H1 (cell line): ENCODE measurements at places on chromosomes 7 and 10.

- H3K36me3 ChIP-seq = no peaks in the 10 kb centered on the region
- no peaks in the 10 kb centered on the region for H3K4me1 ChIP-seq
- no peak overlapping the region for H3K4me3 ChIP-seq
- H3K27me3 ChIP-seq = no peaks in the 10 kb centered on the region
- DNase-seq = no peak
These were observed 29.0 kb downstream of the ATOH7 start for GRCh38 chr10:68202960-68203353.

DNA sequence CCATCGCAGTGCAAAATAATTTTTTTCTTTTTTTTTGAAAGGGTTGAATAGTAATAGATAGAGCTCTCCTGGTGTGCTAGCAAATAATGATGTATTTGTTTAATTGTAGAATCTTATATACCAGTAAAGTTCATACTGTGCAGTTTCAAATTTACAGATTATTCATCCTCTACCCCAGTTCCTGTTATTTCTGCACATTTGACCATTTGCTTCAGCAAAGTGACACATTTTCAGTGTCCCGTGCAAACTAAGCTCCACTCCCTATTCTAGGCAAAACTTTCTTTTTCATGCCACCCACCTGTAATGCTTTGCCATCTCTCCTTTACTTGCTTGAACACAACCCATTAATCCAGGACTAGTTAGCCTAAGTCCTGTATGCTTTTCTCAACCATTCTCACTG, 43.0 kb downstream of the SHOC2 start:
- H3K27me3 ChIP-seq = no peaks in the 10 kb centered on the region
- H3K36me3 ChIP-seq = no peaks in the 10 kb centered on the region
- H3K27ac ChIP-seq = no peak overlapping the region
- DNase-seq = no peak
- no peaks in the 10 kb centered on the region for H3K4me1 ChIP-seq
- no peak overlapping the region for H3K4me3 ChIP-seq

- H3K27ac ChIP-seq = no peak overlapping the region
- no peaks in the 10 kb centered on the region for H3K27me3 ChIP-seq
- no peak overlapping the region for H3K4me3 ChIP-seq
- no peaks in the 10 kb centered on the region for H3K4me1 ChIP-seq
- H3K36me3 ChIP-seq = no peaks in the 10 kb centered on the region
- no peak for DNase-seq
These were observed 30.8 kb upstream of the GOT1 start for GRCh38 chr10:99461230-99461629.

- no peaks in the 10 kb centered on the region; the same call in 1 of the 2 replicates for H3K36me3 ChIP-seq
- H3K27me3 ChIP-seq = no peaks in the 10 kb centered on the region
- no peak overlapping the region for H3K4me3 ChIP-seq
- peaks cover 7% of the 10 kb centered on the region for H3K4me1 ChIP-seq
These were observed 43.4 kb upstream of the PDLIM1 start for GRCh38 chr10:95333997-95334804.

GRCh38 chr10:48463318-48464003, 141.4 kb downstream of the ARHGAP22 start:
- no peaks in the 10 kb centered on the region for H3K36me3 ChIP-seq
- H3K27me3 ChIP-seq = no peaks in the 10 kb centered on the region
- H3K27ac ChIP-seq = no peak overlapping the region
- H3K4me1 ChIP-seq = no peaks in the 10 kb centered on the region
- peak; percentile 38 for DNase-seq
- no peak overlapping the region for H3K4me3 ChIP-seq
